OCI-M1 (cell line): ENCODE measurements at places on chromosomes 3 and 15.

DNA sequence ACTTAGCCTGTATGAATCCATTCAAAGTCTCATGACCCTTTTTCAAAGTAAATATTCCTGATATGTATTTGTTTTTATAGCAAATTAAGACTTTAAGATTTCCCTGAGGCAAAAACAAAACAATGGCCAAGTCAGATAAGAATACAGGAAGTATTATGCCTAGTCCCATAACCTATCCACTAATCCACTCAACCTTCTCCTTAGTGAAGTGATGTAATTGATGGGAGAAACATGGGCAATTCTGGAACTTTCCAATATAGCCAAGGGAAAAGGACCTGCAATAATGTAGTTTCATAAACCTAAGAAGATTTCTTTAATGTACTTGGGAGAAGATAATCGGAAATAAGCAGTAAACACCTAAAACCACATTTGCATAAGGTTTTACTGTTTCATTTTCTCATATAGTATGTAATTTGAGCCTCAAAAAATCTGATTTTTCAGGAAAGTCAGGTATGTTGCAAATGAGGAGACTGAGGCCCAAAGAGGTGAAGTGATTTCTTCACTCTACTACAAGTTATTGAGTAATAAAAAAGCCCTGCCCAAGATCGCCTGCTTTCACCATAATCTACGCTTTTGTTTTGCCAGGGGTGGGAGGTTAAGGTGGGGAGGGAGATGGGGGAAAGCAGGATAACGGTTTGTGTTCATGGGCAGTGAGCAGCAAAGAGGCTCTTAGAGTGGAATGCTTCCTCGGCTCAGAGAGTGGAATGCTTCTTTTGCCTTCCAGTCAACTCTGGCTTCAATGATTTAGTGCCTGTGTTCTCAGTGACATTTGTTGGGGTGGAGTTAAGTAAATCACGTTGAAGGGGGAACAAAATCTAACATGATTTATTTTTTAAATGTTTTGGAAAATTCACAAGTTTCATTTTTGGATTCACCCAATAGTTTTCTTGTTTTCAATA lies 95.0 kb upstream of the FNDC3B start:
- no peak for DNase-seq

GRCh38 chr15:75056036-75056435 lies 32.6 kb downstream of the PPCDC start:
- no peak for DNase-seq

GRCh38 chr3:190811775-190812480 lies 50.6 kb downstream of the GMNC start:
- DNase-seq, result peak; percentile 81

GRCh38 chr3:128425142-128425845 lies 41.4 kb downstream of the DNAJB8 start:
- no peak for DNase-seq

GRCh38 chr15:42364529-42364928 lies 5.2 kb downstream of the CAPN3 start:
- DNase-seq, result no peak

DNA sequence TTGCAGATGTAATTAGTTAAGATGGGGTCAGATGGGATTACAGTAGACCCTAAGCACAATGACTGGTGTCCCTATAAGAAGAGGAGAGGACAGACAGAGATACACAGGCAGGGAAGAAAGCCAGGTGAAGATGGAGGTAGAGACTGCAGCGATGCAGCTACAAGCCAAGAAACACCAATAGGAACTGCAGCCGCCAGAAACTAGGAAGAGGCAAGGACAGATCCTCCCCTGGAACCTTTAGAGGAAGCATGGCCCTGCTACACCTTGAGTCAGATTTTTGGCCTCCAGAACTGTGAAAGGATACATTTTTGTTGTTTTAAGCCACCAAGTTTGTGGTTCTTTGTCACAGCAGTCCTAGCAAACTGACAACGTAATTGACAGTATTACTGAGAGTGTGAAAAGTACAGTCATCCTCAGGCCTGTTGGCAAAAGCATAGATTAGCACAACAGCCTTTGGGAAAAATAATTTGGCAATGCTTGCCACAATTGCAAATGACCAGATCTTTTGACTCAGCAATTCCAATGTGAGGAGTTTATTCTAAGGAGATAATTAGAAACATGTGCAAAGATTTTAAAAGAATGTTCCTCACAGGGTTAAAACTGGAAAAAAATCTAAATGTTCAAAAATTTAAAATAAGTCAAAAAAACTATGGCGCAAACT lies 82.6 kb upstream of the TJP1 start:
- no peak for DNase-seq

DNA sequence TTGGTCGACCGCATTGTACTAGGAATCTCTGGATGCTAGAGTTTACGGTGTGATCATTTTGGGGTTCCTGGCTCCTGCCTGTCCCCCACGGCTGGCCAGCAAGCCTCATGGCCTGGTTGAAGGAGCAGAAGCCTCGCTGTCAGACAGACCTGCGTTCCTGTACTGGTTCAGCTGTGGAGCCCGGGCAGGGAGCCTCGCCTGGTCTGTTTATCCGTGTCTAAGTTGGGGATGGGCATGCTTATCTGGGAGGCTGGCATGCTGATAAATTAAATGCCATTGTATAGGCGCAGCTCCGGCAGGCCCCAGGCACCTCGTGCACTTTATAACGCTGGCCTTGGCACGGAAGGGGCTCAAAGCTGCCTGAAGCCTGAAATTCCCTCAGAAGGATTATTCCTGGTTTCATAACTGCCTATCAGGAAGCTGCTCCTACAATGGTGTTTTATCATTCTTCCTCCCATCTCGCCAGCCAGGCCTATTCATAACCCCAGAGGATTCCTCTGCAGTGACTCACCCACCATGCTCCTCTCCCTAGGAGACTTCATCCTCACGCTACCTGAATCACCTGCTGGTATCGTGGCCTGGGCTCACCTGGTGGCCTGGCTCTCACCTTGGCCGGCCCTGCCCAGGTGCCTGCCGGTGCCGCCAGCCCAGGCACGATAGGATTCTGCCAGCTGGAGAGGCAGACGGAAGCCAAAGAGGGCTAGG lies 110.9 kb downstream of the ASB7 start:
- DNase-seq, result no peak

- DNase-seq, result no peak
Measured at GRCh38 chr15:78854833-78855372, 17.8 kb upstream of the MORF4L1 start.

- peak; percentile 5 for DNase-seq
Measured at GRCh38 chr15:45943240-45943639, 308.4 kb downstream of the SQOR start.
